Activated CD8-positive, alpha-beta memory T cell treated with anti-CD3 and anti-CD28 coated beads for 24 hours (primary cell): ENCODE measurements at places on chromosomes 12 and 14.

- no peak for DNase-seq
These were observed 229.1 kb downstream of the PPM1H start for GRCh38 chr12:62705846-62706245.

GRCh38 chr12:112126911-112127310 lies 1.6 kb downstream of the TRAFD1 start:
- no peak for DNase-seq

DNA sequence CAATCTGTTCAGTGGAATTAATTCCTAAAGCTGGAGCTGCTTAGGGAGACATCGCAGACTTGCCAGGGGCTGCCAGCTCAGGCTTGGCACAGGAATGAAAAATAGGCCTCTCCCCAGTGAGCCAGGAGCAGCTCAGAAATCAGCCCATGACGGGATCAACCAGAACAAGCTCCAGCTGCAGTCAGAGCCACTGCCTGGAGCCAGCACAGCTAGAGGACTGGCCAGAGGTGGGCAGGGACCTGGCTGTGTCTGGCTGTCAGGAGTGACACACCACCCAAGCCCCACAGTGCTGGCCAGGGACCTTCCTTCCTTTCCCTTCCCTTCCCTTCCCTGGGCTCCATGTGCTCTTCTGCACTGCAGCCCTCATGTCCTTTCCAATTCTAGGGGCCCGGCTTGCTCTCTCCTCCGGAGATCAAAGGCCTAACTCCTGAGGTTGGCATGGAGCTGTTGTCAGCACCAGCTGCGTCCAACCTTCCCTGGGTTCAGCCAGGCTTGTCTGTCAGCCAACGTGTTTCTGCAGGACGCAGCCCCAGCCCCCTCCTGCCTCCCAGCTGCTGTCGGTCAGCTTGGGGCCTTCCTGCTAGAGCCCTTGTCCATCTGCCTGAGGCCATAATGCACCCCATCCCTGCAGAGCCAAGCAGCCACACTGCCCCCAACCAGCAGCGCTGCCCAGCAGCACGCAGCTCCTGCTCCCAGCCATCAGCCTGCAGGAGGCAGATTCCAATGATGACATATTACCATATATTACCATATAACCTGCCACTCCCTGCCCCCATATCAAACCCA lies 149.3 kb downstream of the CALM1 start:
- no peak for DNase-seq

DNA sequence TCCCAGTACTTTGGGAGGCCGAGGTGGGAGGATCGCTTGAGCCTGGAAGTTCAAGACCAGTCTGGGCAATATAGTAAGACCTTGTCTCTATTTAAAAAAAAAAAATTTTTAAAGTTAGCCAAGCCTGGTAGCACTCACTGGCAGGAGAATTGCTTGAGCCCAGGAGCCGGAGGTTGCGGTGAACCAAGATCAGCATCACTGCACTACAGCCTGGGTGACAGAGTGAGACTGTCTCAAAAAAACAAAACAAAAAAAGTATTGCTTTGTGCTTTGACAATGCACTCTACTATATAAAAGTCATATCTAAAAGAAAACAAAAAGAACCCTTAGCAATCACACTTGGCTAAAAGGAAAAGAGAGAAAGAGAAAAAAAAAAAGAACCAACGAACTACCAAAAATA lies 26.8 kb downstream of the GNPTAB start:
- no peak for DNase-seq

- peak; percentile 81 for DNase-seq
These were observed 55.3 kb downstream of the VCPKMT start for GRCh38 chr14:50060871-50061663.

GRCh38 chr12:117052386-117053049 lies 46.7 kb downstream of the TESC start:
- no peak for DNase-seq

DNA sequence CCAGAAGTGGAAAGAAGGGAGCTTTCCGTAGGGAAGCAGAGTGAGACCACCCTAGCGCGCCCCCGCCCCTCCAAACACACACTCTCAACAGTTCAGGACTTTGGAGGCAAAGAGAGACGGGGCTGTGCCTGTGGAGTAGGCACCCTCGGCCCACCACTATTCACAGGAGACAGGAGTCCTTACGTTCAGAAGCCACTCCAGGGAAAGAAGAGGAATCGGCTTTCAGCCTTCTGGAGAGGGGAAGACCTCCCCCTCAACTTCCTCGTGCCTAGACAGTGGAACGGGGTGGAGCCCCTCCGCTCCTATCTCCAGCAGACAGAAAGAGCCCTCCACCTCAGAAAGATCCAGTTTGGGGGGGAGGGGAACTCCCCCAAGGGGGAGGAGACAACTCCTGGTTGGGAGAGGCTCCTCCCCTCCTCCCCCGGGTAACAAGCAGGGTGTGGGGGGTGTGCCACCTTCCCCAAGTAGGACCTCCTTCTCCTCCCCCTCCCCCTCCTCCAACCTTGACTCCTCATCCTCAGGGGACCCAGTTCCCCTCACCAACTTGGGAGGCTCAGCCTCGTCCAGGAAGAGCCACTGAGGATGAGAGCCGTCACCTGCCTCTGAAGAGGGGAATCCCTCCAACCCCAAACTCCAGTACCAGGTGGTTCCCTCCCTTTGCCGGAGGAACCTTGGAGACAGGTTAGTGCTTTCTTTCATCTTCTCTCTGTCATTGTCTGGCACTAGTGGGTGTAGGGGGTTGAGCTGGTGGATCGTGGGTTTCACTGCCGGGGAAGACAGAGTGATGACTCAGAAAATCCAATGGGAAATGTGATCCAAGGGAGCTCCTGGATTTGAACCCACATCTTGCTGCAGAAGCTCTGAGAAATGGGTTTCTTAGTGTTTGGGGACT lies 883 bp downstream of the FOXJ2 start:
- peak; percentile 76 for DNase-seq

GRCh38 chr14:100131181-100131580 lies 28.3 kb downstream of the DEGS2 start:
- no peak for DNase-seq

DNA sequence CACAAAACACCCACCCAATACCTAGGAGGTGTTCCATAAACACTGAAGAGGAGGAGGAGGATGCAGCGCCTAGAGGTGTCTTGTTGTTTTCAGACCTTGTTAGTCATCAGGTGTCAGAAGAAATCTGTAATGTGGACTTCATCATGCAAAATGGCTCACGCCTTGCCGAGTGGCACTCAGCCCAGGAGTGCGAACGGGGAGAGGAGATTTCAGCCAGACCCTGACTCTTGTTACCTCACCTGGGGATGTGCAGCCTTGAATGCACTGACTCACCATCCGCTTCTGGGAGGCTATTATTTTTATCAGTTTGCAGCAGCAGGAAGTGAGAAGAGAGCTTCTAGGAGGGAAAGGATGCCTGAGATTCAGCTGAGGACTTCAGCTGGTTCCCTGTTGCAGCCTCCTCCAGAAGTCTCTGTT lies 48.2 kb upstream of the PLXNC1 start:
- no peak for DNase-seq

GRCh38 chr12:33759279-33759678 lies 263.0 kb upstream of the ALG10 start:
- DNase-seq: no peak

DNA sequence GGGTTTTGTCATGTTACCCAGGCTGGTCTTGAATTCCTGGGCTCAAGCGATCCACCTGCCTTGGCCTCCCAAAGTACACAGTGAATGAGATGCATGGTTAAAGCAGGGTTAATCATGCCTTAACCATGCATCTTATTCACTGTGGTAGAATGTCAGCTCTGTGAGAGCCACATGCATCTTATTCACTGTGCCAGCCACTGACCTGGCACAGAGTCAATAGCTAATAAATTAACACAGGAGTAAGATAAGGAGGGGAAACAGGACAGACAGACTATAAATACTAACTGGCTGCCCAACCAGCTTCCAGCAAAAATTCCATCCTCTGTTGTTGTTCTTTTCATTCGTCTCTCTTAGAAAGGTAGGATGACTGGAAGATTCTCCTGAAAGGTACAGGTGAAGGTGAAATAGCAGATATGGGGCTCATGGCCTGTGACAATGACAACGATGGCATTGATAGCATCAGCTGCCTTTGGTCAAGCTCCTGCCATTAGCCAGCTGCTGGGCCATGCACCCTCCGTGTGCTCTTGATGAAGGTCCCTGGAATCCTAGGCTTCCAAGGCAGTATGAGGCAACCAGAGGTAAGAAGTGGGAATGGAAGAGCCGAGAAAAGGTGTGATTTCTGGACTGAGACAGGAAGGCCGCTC lies 76.6 kb downstream of the ZNF664 start:
- no peak for DNase-seq

DNA sequence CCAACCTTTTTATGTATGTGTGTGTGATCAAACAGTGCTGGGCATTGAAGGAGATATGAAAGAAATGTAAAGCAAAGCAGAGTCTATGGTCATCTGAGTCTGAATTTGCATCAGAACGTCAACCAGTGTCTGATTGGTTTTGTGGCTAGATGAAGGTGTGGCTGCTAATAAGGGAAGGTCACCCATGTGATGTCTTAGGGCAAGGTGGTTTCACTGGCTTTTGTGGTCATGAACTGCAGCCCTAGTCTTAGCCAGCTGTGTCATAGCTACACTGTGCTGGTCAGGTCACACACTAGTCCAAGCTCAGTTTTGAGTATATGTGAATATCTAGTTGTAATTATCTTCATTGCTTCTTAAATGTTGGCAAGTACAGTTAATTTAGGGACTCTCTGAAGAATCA lies 105.8 kb downstream of the TGFB3 start:
- DNase-seq: no peak
